ENCODE measurements at places on chromosomes 5 and 9.

- no peak for DNase-seq
Measured at GRCh38 chr5:142072488-142072887, 36.1 kb upstream of the NDFIP1 start.

- no peak for DNase-seq
Measured at GRCh38 chr5:159043590-159043989, 56.1 kb downstream of the EBF1 start.

DNA sequence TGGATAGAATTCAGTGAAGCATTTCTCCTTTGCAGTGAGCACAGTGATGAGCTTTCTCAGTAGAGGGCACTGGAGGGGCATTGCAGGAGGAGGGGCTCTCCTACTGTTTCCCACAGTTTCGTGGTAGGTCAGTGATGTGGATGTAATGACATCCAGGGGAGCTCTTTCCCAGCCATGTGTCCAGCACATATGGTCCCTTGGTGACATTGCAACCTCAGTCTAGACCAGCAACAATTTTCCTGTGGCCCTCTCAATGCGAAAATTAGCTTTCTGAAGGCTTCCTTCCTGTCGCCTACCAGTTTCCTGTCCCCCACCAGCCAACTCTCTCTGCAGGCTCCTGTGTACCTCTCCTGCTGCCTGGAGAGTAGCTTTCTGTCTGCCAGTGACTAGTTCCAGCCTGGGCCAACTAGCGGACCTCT lies 6.9 kb upstream of the PDCL start:
- no peak for DNase-seq

GRCh38 chr5:157571357-157571827 lies 4.2 kb downstream of the ADAM19 start:
- DNase-seq: peak; percentile 38

- no peak for DNase-seq
Measured at GRCh38 chr9:123346026-123346425, 10.0 kb upstream of the CRB2 start.

GRCh38 chr5:40679913-40680681 lies at the start of gene PTGER4:
Gene PTGER4, plus strand, starts transcription at chr5:40679915. Its CDS starts 1,079 bp downstream, at chr5:40680994.
- DNase-seq: no peak

DNA sequence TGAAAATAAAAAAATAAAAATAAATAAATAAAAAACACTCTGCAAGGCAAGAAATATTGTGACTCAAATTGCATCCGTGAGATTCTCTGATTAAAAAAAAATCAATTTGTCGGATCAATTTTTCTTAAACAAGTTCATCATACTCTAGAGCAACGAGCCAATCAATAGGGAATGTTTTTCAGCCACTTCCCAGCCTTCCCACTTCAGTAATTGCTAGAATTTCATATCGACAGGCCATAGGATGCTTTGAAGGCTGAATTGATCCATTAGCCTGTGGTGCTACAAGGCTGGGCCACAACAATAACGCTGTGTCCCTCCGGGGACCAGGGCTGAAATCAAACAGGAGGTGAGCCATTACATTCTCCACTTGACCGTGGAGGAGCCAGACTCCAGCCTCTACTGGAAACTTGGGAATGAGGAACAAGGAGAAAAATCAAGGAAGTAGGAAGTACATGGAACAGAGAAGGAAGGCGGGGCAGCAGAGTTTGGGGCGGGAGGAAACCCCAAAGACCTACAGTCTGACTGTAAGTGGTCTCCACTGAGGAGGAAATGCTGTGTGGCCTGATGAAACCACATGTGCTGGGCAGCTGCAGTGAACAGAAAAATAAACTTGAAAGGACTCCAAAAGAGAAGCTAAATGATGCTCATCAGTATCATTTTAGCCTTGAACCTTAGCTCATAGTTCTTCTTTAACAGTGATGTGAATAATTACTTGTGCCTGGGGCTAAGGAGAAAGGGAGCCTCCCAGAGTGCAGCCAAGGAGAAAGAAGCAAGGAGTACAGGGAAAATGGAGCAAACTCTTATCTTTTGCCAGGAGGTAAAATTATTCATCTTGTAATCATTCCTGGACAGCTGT lies 308.6 kb downstream of the TLE1 start:
- no peak for DNase-seq

DNA sequence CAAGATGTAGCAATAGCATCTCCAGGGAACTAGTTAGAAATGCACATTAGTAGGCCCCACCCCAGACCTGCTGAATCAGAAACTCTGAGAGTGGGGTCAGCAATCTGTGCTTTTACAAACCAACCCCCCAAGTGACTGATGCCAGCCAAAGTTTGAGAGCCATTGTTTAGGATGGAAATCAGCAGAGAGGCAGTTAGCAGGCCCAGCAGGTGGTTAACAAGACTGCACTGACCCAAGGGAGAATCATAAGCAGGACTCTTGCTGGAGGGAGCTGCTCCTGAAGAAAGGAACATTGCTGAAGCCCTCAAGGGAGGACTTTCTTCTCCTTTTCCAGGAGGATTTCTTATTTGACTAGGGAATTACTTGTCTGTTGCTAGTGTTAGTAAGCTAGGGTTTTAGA lies 74.2 kb upstream of the SLC12A2 start:
- DNase-seq: no peak

DNA sequence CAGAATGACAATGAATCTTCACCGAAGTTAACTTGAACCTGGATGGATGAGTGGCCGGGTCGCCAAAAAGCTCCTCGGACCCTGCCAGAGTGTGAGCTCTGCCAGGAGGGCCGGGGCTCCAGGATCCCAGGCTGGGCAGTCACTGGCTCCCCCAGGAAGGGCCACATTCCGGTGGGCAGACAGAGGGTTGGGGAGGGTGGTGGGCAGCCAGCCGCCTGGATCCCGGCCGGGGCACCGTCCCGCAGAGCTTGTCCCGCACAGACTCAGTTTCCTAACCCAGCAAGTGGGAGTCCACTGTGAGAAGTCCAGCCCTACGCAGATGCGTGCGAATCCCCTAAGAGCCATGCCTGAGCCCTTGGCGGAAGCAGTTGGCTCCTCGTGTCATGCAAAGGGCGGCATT lies 10.3 kb upstream of the NOTCH1 start:
- DNase-seq: no peak

GRCh38 chr5:68447136-68447929 lies 231.8 kb downstream of the PIK3R1 start:
- no peak for DNase-seq

DNA sequence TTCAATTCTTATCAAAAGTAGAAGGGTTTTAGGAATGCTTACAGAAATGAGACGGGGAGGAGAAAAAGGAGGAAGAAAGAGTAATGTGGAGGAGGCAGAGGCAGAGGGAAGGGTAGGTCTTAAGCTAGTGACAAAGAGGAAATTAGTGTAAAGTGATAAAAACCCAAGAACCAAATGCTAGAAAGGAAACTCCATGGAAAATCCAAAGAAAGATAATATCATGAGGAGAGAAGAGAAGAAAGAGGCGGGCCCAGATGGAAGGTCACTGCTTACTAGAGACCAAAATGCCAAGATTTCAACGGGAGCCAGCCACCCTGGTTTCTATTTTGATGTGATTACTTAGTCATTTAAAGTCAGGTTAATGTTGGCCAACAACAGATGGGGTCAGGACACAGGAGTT lies 68.6 kb upstream of the IL12B start:
- DNase-seq: no peak

- DNase-seq: no peak
Measured at GRCh38 chr5:139524446-139524845, 36.7 kb upstream of the UBE2D2 start.

DNA sequence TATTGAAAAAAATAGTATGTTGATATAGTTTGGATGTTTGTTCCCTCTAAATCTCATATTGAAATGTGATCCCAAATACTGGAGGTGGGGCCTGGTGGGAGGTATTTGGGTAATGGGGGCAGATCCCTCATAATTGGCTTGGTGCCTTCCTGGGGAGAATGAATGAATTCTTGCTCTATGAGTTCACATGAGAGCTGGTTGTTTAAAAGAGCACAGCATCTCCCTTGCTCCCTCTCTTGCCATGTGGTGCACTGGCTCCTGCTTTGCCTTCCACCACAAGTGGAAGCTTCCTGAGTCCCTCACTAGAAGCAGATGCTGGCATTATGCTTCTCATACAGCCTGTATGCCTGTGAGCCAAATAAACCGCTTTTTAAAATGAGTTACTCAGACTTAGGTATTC lies 154.8 kb downstream of the ADAMTS6 start:
- DNase-seq: no peak

DNA sequence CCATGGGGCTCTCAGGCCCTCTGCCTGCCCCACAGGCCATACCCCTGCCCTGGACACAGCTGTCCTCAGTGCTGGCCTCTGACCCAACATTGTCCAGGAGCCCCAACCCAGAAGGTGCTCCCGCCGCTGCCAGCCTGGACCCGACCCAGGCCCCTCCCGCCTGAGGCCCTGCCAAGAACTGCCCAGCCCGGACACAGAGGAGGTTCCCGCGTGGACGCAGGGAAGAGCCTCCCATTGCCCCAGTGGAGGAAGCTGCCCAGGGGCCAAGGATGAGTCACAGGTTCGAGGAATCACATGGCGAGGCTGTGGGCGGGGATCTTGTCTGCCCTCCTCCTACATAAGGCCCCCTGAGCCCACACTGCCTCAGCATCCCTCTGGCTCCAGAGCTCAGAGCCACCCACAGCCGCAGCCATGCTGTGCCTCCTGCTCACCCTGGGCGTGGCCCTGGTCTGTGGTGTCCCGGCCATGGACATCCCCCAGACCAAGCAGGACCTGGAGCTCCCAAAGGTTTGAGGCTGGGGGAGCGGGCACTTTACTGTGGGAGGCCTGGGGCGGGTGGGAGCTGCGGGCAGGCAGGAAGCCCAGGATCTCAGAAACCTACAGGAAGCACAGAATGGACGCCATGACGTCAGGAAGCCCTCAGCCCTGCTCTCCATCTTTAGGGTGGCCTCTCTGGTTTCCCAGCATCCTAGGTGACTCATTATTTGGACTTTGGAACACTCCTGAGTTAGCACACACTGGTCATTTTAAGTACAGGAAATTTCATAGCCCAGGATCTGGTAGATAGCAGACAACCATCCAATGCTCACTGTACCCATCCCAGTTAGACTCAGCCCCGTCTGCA lies at the start of gene PAEP:
Gene PAEP, plus strand, starts transcription at position 366 of the 844 bp plus-strand sequence.
- DNase-seq: no peak

DNA sequence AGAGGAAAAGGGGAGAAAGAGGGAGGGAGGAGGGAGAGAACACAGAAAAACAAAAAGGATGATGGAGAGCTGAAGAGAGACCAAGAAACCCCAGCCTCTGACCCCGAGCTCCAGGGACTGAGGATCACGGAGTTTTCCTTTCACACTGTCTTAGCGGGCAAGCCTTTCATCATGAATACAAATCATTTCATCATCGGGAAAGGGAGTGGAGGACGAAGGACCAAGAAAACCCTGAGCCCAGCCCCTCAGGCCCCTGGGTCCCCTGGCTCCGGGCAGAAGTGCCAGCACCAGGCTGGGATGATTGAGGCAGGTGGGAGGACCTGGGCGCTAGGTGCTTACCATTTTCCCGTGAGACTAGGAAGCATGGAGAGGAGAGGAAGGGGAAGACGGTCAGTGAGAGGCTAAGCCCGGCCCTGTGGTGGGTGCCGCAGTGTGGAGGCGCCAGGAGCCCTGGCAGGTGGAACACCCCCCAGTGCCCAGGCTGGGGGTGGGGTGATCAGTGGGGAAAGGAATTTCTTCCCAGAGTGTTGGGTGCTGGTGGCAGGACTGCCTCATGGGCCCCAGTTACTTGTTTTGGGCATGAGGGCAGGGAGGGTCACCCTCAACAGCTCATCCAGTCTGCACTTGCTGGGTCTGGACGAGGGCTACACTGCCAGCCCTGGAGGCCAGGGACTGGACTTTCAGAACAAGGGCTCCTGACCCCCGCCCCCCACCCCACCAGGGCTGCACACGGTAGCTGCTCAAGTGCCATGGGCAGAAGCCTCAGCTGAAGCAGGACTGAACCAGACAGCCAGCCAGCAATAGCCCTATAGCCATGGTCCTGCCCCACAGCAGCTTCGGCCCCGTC lies 49.0 kb upstream of the SARDH start:
- no peak for DNase-seq

DNA sequence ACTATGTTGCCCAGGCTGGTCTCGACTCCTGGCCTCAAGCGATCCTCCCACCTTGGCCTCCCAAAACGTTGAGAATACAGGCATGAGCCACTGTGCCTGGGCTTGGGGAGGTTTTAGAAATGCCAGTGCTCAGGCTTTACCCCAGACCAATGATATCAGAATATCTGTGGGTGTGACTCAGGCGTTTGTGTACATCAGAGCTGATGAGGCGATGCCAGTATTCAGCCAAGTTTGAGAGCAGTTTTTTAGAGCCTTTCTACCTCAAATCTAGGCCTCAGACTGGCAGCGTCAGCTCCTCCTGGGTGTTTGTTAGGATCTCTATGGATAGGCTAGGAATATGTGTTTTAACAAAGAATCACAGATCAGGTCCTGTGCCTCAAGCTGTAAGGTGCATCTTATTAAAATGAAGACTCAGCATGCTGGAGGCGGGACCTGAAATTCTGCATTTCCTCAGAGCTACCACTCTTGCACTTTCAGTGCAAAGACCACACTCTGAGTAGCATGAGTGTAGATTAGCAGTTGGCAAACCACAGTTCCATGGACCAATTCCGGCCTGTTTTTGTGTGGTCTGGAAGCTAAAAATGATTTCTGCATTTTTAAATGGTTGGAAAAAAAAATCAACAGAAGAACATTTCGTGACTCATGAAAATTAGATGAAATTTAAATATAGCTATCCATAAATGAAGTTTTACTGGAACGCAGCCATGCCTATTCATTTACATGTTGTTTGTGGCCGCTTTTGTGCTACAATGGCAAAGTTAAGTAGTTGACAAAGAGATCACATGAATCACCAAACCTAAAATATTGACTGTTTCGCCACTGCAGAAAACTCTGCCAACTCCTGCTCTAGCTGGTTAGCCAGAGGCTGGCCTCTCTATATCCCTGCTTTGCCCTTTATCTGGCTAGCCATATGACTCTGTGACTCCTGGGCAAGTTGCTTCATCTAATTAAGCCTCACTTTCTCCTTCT lies 92.2 kb downstream of the KLF4 start:
- no peak for DNase-seq

DNA sequence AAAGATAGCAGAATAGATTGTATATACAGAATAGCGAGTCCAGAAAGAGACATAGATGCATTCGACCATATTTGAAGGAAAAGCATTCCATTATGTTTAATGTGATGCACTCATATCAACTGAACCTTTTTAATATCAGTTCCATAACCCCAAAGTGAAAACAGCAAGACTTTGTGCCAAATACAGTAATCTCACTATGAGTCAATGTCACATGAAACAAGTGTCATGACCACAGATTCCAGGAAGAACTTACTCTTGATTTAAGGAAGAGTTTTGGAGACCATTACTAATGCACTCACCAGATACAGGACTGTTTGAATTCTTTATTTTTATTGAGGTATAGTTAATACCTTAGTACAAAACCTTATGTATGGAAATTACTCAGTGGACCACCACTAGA lies 220.5 kb downstream of the SH3GL2 start:
- DNase-seq: no peak

- no peak for DNase-seq
Measured at GRCh38 chr5:170113522-170113900, 7.8 kb downstream of the FOXI1 start.

DNA sequence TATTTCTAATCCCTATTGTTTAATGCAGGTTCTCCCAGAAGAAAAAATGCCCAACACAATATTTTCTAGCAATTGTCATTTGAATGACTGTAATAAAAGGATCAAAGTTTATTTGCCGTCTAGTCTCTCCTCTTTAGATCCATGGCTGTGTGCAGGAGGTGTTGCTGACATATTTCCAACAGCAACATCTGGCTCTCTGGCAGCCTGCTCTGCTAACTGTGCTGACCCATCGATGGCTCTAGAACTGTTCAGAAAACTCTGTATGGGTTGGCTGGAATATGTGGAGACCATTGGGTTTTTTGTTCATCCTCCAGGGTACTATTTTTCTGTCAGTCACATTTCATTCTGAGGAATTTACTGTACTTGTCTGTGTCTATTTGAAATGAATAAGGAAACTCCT lies 202.0 kb upstream of the SLC27A6 start:
- DNase-seq: no peak

- no peak for DNase-seq
Measured at GRCh38 chr9:36730414-36730813, 157.7 kb downstream of the MELK start.

Measured in CD4-positive, alpha-beta T cell treated with Interleukin-4 for 1 hour (primary cell).